ENCODE measurements at places on chromosomes 4 and X. TPM values are rescaled to one million over a fixed set of nuclear protein-coding genes. Genes with fewer than 3 reads are reported as not detected.

The AMBN gene
- total RNA-seq, result not detected

The TLL1 gene
- total RNA-seq, result 0.12 TPM

The TMEM255A gene
- total RNA-seq, result 0.26 TPM

The NHS gene
- 0.12 TPM for total RNA-seq

The LRAT gene
- total RNA-seq, result under 0.01 TPM

The HPF1 gene
- total RNA-seq, result 20.2 TPM

The TNIP3 gene
- not detected for total RNA-seq

The TMSB15A gene
- total RNA-seq, result 1.8 TPM

The ABLIM2 gene
- total RNA-seq, result 0.43 TPM

The STATH gene
- not detected for total RNA-seq

The GPR143 gene
- 0.26 TPM for total RNA-seq

The TKTL2 gene
- total RNA-seq, result not detected

The SERTM2 gene
- total RNA-seq, result not detected

The CLDN22 gene
- total RNA-seq, result not detected

The HTRA3 gene
- total RNA-seq, result 9.8 TPM

The SGMS2 gene
- total RNA-seq, result 42.8 TPM

The CYLC1 gene
- total RNA-seq, result not detected

The RASL11B gene
- total RNA-seq, result 6.4 TPM

The SPANXN1 gene
- not detected for total RNA-seq

The GPRASP1 gene
- total RNA-seq, result 0.85 TPM

The AADAT gene
- 6.1 TPM for total RNA-seq

The RAPGEF2 gene
- 17.2 TPM for total RNA-seq

The FTSJ1 gene
- total RNA-seq, result 56.7 TPM

The NDUFC1 gene
- 23.3 TPM for total RNA-seq

The FAM184B gene
- total RNA-seq, result 0.12 TPM

The USP26 gene
- not detected for total RNA-seq

The CNGA1 gene
- not detected for total RNA-seq

The NRK gene
- total RNA-seq, result 21.9 TPM

The OTUD4 gene
- 12.6 TPM for total RNA-seq
